Activated T-helper 1 cell treated with anti-CD3 and anti-CD28 coated beads, Interleukin-2, amount 50 U/mL, for 16 hours (primary cell): ENCODE measurements at places on chromosomes 3 and 15.

- no peak for DNase-seq
These were observed 291.2 kb downstream of the NTRK3 start for GRCh38 chr15:87965304-87965703.

- DNase-seq, result no peak
These were observed 7.5 kb upstream of the HAPLN3 start for GRCh38 chr15:88902846-88903245.

DNA sequence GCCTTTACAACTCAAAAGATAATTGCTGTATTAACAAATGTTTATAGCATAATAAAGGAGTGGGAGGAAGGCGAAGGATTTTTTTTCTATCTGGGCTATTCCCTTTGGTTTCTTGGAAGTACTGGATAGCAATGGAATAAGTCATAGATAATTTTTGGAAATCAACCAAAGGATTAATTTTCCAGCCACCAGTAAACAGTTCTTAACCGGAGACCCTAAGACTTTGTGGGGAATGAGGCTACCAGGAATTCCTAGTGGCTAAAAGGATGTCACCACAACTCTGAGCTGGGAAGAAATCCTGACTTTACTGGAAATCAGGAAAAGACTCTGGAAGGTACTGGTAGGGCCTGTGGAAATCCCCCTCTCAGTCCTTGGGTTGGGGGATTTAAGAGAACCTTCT is 138.4 kb upstream of the RARB start:
- no peak for DNase-seq

- DNase-seq, result no peak
These were observed 140.2 kb downstream of the GBE1 start for GRCh38 chr3:81621277-81621676.

DNA sequence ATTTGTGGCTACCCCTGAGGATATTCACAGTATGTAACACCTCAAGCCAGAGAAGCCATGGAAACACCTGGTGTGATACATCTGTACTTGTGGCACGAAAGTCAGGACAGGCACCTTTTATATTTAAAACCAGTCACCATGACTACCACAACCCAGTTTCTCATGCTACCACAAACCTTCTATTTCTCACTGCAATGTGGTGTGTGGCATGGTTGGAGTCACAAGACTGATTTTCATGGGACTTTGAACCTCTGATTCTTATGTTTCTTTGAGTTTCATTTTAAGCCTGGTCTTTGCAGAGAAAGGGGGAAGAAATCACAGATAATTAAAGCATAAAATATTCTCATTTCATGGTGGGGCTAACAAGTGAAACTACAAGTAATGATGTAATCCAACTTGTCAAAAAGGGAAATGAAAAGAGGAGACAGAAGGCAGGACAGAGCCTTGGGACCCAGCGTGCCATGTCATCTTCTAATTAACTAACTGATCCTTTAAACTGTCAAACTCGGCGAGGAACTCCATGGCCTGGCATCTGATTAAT is 175.9 kb downstream of the PDZRN3 start:
- no peak for DNase-seq

GRCh38 chr15:92159906-92160841 is 233.5 kb upstream of the ST8SIA2 start:
- no peak for DNase-seq

DNA sequence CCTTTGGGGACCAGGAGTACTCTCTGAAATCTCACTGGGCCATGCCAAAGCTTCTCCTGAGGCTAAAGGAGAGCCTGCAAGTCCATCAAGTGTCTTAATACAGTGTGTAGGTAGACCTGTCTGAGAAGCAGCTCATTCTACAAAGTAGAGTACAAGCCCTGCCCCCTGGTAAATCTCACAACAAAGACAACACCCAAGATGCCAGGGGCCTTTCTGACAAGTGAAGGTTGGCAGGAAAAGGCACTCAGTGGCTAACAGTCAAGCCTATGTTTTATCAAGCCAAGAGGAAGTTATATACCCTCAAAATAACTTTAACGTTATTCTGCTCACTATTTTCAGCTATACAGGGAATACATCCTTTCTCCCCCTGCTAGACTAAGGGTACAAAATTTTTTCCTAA is 58.3 kb downstream of the NMNAT3 start:
- no peak for DNase-seq

- no peak for DNase-seq
These were observed 137.2 kb downstream of the IMPG2 start for GRCh38 chr3:101183151-101183550.

DNA sequence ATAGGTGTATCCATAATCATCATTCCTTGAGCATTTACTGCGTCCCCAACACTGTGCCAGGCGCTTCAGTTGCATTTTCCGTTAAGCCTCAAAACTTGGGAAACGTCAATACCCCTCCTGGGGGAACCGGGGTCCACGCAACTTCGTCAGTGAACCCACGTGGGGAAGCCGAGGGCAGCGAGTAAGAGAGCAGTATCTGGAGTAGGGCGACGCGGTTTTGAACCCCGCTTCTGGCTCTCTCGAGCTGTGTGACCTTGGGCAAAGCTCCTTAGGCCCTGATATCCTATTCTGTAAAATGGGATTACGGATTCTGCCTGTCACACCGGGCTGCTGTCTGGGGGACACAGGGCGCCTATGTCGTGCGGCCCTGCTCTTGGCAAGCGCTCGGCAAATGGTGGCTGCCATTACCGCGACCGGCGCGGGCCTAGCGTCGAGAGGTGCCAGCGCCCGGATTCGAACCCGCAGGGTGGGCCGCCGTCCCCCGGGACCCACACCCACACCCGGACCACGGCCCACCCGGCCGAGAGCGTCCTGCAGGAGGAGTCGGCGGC is 590 bp downstream of the POLG start:
- no peak for DNase-seq

GRCh38 chr3:142434503-142434902 is 13.3 kb downstream of the XRN1 start:
- no peak for DNase-seq

GRCh38 chr15:65791335-65792137 is 557 bp downstream of the DENND4A start:
- peak; percentile 14 for DNase-seq

DNA sequence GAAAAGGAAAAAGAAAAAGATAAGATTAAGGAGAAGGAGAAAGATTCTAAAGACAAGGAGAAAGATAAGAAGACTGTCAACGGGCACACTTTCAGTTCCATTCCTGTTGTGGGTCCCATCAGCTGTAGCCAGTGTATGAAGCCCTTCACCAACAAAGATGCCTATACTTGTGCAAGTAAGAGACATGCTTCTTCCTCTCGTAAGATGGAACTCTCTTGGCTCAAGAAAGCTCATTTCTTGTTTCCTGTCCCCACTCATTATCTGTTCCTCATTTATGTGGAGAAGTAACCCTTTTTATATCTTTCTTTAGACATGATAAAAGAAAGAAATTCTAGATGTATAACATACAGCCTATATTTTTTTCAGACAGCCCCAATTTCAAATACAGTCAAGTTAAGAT is 101.4 kb downstream of the KLHL25 start:
- no peak for DNase-seq

GRCh38 chr15:69298354-69298696 is 387 bp upstream of the PAQR5 start:
- no peak for DNase-seq

DNA sequence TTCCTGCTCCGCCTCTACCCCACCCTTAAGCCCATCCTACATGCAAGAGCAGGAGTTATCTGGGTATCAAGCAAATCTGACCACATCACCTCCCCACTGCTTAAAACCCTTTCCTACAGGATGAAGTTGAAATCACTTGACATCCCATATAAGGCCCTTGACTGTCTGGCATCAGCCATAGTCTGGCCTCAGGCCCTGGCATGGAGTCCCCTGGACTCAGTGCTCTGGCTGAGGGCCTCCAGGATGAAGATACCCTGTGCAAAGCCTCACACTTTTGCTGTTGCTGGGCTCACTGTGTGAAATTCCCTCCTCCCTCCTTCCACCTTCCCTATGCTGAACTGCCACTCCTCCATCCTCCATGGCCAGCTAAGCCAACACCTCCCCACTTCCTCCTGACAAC is 65.2 kb upstream of the GLCE start:
- DNase-seq, result no peak

- DNase-seq, result no peak
These were observed 218.1 kb upstream of the SATB1 start for GRCh38 chr3:18643281-18643680.

- DNase-seq, result no peak
These were observed 689.0 kb downstream of the NTRK3 start for GRCh38 chr15:87567406-87568030.

- DNase-seq, result no peak
These were observed 137.9 kb upstream of the ZBTB20 start for GRCh38 chr3:115284980-115285379.
